ENCODE measurements at places on chromosomes 5 and 9.

DNA sequence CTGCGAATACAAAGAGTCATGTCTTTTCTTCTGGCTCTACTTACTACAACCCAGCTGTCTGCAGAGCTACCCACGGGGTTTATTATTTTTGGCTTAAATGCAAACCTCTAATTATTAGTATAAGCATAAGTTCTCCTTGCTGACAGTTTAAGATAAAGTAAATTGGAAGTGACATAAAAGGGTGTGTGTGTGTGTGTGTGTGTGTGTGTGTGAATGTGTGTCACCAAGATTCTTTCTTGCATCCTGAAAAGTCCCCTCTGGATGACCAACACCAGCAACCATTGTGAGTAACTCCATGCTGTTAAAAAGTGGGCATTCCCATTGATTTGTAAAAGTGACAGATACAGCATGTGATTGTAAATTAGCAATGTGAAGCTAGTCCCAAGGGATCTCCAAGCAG lies 803.8 kb upstream of the ZNF608 start:
- DNase-seq = no peak

DNA sequence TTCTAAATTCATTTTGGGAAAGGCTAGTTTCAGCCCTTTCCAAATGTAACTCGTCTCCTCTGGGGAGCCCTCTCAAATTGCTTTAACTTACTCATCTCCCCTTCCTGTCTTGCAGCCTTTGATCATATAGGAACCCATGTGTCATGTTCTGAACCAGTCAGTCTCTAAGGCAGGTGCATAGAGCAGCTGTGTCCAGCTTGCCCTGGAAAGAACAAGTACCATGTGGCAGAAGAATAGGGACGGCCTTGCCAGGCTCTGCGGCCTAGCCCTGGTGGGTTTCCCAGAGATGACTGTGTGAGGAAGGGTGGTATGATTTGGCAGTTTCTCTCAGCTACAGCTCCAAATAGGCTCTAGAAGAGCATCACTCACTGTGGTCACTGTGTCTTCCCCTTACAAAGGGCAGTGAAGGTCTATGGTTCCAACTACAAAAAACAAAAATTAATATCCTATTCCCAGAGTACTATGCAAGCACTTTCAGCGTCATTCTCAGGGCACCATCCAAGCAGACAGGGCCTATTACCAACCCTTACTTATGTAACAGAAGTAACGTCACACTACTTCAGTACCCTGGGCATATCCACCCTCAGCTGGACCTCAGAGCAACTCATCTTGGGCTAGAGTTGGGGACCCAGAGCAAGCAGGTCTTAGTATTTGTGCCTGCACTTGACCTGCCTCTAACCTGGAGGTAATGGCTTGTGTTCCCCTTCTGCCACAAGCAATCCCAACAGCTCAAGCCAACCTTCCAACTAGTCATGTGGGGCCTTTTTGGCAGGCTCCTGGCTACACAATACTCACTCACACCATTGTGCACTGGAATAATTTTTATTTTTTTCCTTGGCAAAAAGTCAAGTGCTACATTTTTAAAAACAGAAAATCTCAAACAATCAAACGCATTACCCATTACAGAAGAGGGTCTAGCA lies 37.2 kb upstream of the UBAP2 start:
- no peak for DNase-seq

GRCh38 chr5:89374144-89374784 lies 491.3 kb upstream of the MEF2C start:
- no peak for DNase-seq

DNA sequence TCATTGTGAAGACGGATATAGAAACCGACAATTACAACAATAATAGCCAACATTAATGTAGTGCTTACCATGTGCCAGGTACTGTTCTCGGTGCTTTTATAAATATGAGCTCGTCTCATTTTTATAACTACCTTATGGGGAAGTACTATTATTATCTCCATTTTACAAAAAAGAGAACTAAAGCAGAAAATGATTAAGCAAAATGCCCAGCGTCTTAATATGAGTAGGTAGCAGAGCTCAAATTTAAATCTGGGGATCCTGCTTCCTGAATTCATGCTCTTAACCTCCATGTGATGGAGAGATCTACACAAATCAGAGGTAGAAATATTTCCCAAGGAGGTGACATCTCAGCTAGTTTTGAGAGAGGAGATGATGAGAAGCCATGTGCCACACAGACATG lies 256.9 kb downstream of the TRIM32 start:
- no peak for DNase-seq

DNA sequence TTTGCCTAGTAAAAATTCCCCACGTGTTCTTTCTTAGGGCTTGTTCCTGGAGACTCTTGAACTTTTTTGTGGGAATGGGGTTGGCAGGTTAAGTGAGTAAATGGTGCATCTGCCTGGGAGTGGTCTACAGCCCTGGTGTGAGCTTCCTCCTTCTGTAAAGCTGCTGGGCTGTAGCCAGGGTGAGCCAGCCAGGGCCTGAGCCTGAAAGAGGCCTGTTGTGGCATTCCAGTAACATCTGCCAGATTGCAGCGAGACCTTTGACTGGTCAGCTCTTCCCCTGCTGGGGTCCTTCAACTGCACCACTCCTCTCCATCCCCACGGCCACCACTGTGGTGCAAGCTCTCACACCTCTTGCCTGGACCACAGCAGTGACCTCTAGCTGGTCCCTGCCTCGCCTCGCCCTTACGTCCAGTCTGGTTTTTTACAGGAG lies 47.5 kb downstream of the SLC22A5 start:
- DNase-seq = no peak

- DNase-seq = peak; percentile 69
These were observed at the start of gene AKNA for GRCh38 chr9:114387680-114388356. Gene AKNA, minus strand, starts transcription at chr9:114387982. Its CDS starts 6,649 bp downstream, at chr9:114381333.

GRCh38 chr5:174828804-174829510 lies 104.6 kb downstream of the MSX2 start:
- DNase-seq = no peak

DNA sequence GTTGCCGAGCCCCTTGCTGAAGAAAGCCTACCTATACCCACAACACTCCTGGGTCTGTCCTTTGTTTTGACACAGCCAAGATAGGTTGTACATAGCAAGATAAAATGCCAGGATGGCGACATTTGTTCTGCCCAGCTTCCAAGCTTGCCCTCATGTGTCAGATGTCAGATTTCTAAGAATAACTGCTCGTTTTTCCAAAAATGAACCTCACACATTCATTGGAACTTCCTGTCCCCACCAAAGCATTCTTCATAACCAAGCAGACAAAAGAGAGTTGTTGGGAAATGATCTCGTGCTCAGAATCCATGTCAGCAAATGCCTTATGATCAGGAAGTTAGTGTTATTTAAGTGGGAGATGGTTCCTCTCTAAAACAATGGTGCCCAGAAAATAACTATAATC lies 210.1 kb downstream of the ZNF608 start:
- DNase-seq = no peak

DNA sequence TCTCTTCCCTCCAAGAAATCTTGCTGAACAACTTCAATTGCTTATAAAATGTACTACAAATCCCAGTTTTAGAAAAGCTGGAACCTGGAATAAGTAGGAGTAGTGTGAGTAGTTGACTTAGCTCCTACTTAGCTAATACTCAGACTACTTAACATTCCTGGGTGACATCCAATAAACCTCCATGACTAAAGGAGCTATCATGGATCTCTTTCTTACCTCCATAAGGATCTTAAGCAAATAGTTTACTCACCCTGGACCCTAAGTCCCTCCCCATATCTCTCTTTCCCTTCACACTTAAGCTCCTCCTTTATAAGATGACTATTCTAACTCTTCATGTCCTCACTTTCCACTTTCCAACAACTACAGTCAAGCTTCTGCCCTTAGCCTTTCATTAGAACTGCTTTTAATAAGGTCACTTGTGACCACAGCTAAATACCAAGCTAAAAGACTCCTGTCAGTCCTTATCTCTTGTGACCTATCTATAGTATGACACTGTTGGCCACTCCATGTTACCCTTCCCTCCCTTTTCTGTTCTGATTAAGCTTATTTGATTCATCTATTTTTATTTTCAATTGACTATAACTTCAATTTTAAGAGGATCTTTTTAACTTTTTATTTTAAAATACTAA lies 194.9 kb downstream of the RFX3 start:
- no peak for DNase-seq

DNA sequence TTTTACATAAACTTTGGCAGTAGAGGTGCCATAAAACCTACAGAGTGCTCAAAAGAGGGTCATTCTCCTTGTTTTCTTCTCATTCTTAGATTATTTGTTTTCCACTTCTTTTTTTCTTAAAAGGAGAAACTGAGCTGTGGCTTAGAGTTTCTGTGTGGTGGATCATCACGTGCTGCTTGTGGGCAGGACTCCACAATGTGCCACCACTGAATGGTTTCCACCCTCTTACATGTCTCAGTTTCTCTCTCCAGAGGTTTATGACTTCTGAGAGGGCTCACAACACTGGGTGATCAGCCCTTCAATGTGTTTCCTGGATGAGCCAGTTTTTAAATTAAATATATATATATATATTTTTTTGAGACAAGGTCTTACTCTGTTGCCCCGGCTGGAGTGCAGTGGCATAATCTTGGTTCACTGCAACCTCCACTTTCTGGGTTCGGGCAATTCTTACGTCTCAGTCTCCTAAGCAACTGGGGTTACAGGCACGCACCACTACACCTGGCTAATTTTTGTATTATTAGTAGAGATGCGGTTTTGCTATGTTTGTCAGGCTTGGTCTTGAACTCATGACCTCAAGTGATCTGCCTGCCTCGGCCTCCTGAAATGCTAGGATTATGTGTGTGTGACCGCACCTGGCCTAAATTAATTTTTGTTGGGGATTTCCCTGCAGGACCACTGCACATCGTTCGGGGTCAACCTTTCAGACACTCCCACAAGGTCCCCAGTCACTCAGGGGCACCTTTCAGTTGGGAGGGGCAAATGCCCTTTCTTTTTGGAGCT lies 3.1 kb upstream of the UNC13B start:
- no peak for DNase-seq

DNA sequence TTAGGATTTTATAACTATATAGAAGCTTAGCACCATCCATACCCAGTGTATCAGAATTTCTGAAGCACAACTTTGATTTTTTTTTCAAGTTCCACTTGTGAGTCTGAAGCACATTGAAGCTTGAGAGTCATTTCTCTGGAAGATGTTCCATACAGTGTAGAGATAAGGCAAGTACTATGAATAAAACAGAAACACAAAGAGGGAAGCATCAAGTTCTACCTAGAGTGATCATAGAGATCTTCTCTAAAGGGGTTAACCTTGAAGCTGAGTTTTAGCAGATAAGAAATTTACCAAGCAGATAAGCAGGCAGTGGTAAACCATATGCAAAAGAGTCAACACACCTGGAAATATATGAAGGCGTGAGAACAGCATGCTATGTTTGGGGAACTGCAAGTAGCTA lies 125.3 kb downstream of the MCTP1 start:
- no peak for DNase-seq

GRCh38 chr5:58281189-58281588 lies 178.7 kb downstream of the PLK2 start:
- no peak for DNase-seq

DNA sequence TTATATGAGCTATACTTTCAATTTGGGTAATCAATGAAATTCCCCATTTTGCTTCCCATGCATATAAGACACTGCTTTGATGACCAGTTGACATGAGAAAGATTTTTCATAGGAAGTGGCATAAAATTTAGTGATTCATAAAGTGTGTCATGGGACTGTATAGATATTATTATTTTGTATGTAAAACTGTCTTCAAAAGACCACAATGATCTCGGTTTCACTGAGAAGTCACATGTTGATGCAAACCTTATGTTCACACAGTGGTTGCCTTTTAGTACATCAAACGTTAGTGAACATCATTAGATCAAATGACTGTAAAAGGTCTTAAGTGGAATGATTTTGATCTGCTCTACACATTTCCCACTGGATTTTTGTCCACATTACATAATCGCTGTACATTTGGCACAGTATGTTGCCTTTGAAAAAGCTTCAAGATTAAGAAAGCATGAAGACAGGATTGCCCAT lies 349.2 kb upstream of the MEF2C start:
- DNase-seq = no peak

- DNase-seq = no peak
These were observed 6.4 kb upstream of the EEIG1 start for GRCh38 chr9:127987103-127987614.
